ENCODE measurements at places on chromosomes 1 and 21. TPM values are rescaled to one million over a fixed set of nuclear protein-coding genes. Genes with fewer than 3 reads are reported as not detected.

DNA sequence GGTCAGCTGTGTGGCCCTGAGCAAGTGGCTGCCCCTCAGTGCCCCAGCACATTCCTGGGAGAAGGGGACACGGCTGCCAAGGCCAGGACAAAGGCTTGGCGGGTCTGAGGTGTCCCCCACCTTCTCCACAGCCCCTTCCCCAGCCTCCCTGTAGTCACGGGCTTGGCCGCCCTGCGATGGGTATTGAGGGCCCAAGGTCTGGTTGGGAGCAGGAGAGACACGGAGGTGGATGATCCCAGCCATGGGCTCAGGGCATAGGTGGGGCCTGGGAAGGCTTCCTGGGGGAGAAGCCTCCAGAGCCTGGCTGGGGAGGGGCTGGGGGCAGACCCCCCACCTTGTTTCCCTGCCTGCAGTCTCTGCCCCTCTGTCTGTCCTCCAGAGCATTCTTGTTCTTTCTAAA, 27.0 kb downstream of the TTC39A start:
- DNase-seq, result no peak

- DNase-seq, result no peak
Measured at GRCh38 chr21:27513016-27513415, 546.1 kb upstream of the ADAMTS5 start.

The OR2AK2 gene
- not detected for total RNA-seq

DNA sequence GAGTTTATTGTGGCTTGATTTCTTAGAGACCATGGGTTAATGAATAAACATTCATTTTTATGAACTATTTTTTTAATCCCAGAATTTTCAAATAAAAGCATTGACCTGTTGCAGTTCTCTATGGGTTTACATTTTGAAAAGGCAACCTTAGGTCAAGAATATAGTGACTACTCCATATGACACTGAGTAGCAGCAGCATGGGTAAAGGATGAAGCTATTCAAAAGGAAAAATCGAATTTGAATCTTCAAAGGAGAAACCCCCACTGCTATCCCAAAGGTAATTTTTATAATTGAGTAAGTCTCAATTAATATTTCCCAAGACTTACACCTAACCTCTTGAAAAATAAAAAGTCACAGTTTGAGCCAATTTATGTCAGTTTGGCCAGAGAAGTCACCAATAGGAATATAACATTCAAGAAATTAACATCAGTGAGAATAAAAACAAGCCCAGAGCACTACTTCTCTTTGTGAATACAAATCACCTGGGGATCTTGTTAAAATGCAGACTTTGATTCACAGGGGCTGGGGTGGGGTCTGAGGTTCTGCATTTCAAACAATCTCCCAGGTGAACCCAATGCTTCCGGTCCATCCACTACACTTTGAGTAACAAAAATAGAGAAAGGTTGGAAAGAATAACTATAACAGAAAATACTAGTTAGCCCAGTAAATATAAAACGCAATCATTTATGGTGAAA, 39.8 kb downstream of the USP1 start:
- no peak for DNase-seq

DNA sequence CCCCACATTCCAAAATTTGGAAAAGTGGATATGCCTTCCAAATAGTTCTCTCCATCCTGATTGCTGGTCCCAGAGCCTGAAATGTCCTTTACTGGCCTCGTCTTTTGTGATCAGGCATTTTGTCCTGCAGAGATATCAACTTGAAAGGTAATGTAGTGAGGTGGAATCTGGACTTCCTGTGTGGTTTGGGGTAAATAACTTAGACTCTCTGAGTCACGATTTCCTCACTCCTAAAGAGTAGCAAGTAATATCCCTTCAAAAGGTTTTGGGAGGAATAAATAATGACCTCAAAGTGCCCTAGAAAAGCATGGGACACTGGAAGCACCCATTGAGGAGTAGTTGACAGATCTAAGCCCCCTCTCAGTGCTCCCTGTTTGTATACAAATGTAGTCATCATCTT, 426.6 kb downstream of the OMA1 start:
- DNase-seq, result no peak
